ENCODE measurements at places on chromosomes 1 and 21.
A peak's percentile ranks its signal among the peaks of the same experiment; 100 is the strongest.

- DNase-seq, result no peak
These were observed 10.7 kb downstream of the CASQ2 start for GRCh38 chr1:115757856-115758255.

DNA sequence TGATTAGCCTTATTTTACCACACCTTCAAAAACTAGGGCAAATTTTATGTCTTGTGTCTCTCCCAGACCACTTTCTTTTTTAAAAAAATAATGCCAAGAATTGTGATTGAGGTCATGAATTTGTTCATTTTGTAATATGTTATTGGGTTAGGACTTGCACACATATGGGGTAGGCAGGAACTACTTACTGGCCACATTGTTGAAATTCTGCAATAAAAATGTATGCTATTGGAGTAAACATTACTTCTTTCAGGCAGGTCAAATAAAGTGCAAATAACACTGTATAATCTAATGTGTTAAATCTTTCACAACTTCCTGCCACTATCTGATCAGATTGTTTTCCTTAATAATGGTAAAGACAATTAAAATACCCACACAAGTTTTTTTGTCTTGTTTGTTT is 166.6 kb upstream of the COL11A1 start:
- no peak for DNase-seq

DNA sequence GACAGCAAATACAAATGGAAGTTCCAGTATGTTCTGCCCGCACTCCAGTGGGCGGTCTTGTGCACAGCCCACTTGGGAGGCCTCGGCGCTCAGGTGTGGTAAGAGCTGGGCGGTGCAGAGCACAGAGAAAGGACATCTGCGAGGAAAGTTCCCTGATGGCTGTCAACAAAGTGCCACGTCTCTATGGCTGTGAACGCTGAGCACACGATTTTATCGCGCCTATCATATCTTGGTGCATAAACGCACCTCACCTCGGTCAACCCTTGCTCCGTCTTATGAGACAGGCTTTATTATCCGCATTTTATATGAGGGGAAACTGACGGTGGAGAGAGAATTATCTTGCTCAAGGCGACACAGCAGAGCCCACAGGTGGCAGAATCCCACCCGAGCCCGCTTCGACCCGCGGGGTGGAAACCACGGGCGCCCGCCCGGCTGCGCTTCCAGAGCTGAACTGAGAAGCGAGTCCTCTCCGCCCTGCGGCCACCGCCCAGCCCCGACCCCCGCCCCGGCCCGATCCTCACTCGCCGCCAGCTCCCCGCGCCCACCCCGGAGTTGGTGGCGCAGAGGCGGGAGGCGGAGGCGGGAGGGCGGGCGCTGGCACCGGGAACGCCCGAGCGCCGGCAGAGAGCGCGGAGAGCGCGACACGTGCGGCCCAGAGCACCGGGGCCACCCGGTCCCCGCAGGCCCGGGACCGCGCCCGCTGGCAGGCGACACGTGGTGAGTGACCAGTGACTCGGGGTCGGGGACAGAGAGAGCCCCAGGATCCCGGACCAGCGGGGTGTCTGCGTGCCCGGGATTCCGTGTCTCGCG is at the start of gene IL12RB2:
IL12RB2 (plus strand) TSS at position 623 of the 810 bp plus-strand sequence. CDS start 12,496 bp downstream, outside the sequence.
- DNase-seq, result peak; percentile 48

- DNase-seq, result no peak
These were observed 82.1 kb upstream of the F3 start for GRCh38 chr1:94623560-94624148.

GRCh38 chr1:29424266-29424665 is 187.9 kb downstream of the PTPRU start:
- no peak for DNase-seq

DNA sequence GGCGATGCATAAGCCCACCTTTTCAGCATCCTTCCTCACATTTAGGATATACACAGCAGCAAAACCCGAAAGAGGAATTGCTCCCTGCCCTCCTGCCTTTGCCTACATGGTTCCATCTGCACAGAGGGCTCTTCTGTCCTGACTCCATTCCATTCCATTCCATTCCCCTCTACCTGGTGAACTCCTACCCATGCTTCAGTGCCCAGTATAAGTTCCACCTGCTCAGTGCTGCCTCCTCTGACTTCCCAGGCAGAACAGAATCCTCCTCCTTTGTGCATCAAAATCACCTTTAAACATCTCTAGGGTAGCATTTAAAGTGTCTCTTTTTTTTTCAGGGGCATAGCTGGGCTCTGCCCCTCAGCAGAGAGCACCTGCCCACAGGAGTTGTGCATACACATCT is 112.9 kb downstream of the PCNX2 start:
- DNase-seq, result no peak

DNA sequence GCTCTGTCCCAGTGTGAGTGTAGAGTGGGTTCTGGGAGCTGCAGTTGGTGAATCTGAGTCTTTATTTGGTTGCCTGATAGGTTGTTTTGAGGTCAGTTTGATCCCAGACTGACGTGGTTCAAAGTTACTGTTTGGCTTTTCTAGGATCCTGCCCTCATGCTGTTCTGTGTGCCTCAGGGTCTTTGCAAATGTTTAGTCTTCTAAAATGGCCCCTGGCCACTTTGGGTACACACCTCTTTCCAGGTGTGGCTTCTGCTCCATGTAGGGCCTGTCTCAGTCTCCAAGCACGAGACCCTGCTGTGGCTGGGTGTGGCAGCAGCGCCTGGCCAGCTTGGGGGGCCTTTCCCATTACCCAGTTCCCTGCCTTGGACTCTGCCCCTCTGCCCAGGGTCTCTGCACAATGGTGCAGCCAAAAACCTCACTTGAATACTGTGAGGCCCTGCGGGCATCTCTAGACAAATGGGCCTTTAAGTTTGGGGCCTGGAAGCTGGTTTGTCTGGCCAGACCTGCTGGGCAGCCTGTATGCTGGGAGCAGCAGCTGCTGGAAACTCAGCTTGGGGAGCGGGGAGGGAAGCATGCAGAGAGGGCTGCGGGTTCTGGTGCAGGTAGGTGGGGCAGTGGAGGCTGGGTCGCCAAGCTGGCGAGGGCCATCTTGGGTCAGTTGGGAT is 5.6 kb downstream of the PTPRF start:
- no peak for DNase-seq

GRCh38 chr1:54396261-54396933 is 9.8 kb downstream of the SSBP3 start:
- DNase-seq, result no peak

DNA sequence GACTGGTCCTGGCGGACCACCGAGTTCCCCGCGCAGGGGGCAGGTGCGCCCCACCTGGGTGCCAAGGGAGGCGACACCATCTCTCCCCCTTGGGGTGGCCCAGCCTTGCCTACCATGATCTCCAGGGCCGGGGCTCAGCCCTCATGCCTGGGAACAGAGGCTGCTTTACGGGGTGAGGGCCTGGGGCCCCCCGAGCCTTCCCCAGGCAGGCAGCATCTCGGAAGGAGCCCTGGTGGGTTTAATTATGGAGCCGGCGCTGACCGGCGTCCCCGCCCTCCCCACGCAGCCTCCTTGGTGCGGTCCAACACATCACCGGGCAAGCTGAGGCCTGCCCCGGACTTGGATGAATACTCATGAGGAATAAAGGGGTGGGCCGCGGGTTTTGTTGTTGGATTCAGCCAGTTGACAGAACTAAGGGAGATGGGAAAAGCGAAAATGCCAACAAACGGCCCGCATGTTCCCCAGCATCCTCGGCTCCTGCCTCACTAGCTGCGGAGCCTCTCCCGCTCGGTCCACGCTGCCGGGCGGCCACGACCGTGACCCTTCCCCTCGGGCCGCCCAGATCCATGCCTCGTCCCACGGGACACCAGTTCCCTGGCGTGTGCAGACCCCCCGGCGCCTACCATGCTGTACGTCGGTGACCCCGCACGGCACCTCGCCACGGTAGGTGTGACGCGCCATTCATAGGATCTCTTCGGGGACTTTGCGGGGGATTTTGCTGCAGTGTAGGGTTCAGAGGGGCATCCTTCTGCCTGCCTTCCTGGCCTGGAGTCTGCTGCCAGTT is 38.2 kb downstream of the TP73 start:
- no peak for DNase-seq

GRCh38 chr21:33866826-33867225 is 48.8 kb downstream of the ATP5PO start:
- DNase-seq, result no peak

GRCh38 chr1:40750451-40750908 is 33.1 kb upstream of the KCNQ4 start:
- DNase-seq, result no peak

- no peak for DNase-seq
These were observed 39.4 kb upstream of the CAMK1G start for GRCh38 chr1:209544098-209544497.

DNA sequence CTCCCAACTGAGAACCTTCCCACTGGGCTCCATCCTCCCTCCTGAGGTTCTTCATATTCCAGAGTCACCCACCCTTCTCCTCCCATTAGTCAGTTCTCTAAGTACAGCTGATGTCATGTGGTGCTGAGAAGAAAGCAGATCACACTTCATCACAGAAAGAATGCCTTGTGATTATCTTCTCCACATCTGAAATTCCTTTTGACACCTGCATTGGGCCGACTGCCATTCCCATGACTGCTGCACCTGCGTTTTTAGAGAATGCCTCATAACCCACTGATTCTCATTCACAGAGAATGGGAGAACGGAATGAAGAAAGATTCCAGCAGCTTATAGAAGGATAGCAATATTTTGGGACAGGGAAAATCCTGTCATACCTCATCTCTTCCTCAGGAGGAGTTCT is 14.3 kb downstream of the LEPR start:
- no peak for DNase-seq

DNA sequence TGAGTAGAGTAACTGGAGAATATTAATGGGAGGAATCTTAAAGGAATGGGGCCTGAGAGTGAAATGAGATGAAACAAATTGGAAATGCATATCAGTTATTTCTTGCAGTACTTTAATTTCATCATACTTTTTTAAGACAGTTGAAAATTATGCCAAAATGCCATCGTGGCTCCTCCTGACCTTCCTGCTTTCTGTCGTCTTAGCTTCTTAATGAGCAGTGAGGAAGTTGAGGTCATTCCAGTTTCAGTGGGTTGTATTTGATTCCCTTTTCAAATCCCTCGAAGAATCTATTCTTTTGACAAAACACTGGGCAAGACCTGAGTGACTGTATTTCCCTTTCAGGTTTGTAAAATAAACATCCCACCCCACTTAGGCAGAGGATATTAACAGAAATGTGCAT is 134.9 kb upstream of the MAP1LC3C start:
- DNase-seq, result no peak

DNA sequence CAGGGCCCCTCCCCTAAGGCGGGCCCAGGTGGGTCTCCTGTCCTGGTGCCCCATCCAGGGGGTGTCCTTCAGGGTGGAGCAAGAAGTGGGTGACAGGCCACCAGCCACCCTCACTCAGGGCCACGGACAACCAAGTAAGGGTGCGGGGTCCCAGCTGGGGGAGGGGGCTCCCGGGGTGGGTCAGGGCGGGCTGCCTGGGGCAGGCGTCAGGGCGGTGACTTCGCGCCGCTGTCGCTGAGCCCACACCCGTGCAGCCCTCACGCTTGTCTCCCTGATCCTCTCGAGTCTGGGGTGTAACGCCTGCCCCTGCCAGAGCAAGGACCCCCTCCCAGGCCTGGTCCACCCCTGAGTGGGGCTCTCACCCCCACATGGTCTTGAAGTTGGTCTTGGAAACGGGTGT is 22.2 kb downstream of the ARHGEF16 start:
- no peak for DNase-seq

DNA sequence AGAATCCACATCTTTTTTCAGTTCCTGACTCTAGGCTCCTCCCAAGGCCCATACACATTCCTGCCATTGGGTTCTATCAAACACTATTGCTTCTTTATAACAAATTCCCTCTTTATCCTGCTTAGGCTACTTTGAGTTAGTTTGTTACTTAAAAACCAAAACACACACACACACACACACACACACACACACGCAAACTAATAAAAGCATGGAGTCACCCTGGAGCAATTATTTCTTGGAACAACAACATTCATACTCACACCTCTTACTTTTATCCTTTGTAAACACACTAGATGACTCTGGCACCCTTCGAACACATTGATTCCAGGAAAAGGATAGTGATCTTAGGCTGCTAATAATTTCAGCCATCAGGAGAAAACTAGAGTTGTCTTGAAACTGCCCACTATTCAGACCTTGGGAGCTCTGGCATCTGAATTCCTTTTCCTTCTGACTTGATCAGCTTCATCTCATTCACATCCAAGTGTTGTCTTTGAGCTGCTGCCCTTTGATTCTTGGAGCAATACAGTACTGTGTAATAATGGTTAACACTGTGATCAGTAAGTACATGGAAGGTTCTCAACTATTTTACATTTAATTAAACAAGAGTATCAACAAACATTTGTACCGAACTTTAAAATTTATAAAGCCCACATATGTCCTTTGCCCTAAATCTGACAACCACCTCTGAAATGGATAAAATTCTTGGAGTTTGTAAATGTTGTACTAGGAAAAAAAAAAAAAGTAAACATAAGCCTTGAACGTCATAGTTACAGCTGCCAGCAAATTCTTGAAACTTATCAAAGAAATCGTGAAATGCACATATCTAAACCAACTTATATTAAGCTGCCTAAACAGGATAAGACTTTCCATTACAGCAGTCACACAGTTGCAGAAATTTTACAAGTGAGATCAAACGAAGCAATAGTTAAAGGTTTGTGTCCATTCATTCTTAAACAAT is 2.8 kb upstream of the SEC22B start:
- DNase-seq, result no peak

DNA sequence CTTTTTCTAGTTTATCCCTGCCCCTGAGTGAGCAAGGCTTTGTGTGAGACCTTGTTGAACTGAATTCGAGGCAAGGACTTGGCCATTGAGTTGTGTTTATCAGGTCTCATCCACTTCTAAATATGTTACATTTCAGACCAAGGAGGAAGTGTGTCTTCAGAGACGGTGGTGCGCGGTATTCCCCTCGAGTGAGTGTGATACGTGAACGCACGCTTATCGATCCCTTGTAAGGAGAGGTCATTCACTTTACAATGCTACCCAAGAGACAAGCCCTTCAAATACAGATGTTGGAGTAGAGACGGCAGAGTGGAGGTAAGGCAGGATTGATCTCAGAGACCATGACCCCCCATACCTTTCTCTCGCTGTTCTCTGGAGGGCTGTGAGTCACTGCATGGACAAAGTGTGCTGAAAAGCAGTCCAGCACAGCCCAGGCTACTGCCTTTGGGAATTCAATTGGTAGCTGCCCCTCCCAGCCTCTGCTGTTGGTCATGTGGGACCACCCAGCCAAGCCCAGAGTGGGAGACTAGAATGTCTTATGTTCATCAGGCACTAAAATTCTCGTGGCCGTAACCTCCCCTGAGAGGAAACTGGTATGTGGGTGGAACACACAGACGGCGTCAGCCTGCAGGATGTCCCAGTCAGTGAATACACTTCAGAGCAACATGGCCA is 16.3 kb upstream of the MTARC1 start:
- DNase-seq, result peak; percentile 63

GRCh38 chr21:44800971-44801467 is 601 bp downstream of the UBE2G2 start:
- DNase-seq, result peak; percentile 75

- DNase-seq, result no peak
These were observed 47.0 kb downstream of the F5 start for GRCh38 chr1:169538998-169539871.

- DNase-seq, result no peak
These were observed 20.2 kb downstream of the PHGDH start for GRCh38 chr1:119731741-119732430.

Measured in GM10248 (cell line).